Stimulated activated CD4-positive, alpha-beta T cell treated with anti-CD3 and anti-CD28 coated beads, Interleukin-1b, Interleukin-23, amount 100 ng/mL, for 24 hours (primary cell): ENCODE measurements at places on chromosomes 6 and 20.
A peak's percentile ranks its signal among the peaks of the same experiment; 100 is the strongest.

DNA sequence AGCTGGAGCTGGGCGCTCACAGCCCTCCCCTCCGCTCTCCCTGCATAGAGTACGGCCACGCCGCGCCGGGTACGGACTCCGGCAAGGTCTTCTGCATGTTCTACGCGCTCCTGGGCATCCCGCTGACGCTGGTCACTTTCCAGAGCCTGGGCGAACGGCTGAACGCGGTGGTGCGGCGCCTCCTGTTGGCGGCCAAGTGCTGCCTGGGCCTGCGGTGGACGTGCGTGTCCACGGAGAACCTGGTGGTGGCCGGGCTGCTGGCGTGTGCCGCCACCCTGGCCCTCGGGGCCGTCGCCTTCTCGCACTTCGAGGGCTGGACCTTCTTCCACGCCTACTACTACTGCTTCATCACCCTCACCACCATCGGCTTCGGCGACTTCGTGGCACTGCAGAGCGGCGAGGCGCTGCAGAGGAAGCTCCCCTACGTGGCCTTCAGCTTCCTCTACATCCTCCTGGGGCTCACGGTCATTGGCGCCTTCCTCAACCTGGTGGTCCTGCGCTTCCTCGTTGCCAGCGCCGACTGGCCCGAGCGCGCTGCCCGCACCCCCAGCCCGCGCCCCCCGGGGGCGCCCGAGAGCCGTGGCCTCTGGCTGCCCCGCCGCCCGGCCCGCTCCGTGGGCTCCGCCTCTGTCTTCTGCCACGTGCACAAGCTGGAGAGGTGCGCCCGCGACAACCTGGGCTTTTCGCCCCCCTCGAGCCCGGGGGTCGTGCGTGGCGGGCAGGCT, 4.6 kb downstream of the KCNK15 start:
- no peak for DNase-seq

DNA sequence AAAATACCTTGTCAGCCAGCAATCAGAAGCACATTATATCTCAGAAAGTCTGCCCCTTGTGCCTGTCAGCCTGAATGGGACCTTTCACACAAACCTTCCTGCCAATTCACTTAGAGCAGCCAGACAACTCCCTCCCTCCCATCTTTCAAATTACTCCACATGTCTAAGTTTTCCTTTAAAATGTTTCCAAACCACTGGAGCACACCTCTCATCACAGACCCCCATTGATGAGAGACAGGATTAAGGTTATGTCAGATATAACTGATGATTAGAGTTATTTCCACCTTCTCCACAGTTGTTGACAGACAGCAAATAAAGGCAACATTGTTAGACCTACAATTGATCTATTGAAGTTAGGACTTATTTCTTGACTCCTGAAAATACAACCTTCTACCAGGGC, 408.4 kb downstream of the PLCB1 start:
- no peak for DNase-seq

- no peak for DNase-seq
Measured at GRCh38 chr6:37182736-37183590, 13.0 kb downstream of the PIM1 start.

DNA sequence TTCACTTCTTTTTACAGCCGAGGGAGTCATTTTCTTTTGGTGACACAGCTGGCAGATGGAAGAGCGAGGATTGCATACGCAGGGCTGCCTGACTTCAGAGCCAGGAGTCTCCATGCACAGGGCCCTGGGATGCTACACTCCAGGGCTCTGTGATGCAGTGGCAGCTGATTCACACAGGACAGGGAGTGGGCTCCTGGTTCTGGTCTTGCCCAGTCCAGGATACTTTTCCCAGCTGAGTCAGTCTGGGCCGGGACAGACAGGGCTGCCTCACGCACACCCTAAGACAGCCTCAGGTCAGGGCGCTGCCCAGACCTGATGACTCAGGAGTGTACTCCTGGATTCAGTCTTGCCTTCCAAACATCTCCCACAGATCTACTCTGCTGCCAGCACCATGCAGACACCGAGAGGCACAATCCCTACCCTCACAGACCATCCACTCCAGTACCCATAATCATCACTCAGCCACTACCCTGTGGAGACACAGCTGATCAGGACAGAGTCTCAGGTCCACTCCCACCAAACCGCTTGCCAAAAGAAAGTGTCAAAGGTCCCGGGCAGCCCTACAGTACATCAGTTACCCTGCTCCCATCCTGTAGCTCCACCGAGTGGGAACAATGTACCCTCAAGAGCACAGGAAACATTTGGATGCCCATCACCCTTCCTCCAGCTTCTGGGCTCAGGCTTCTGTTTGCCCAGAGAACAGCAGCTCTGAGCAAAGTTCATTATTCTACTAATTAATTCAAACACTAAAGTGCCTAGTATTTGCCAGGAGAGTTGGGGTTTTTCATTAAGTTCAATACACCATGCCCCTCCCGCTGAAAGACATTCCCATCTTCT, 11.5 kb downstream of the SDC4 start:
- no peak for DNase-seq

- no peak for DNase-seq
Measured at GRCh38 chr6:64037427-64037826, 401.8 kb downstream of the PHF3 start.

DNA sequence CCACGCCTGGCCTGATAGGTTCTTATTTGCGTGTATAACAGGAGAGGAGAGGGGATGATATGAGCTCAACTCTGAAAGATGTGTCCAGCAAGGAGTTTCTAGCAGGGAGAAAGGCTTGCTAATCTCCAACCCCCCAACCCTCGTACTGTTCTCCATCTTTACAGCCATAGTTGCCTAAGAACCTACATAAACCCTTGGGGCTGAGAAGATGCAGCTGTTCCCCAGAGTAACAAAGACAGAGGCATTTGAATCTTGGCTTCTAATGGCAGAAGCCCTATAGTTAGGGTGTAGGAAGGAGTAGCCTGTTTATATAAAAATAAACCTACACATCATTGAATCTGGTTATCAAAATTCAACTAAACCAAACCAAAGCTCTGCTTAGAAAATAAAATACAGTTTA, 631.4 kb upstream of the SLC35B3 start:
- DNase-seq: no peak

DNA sequence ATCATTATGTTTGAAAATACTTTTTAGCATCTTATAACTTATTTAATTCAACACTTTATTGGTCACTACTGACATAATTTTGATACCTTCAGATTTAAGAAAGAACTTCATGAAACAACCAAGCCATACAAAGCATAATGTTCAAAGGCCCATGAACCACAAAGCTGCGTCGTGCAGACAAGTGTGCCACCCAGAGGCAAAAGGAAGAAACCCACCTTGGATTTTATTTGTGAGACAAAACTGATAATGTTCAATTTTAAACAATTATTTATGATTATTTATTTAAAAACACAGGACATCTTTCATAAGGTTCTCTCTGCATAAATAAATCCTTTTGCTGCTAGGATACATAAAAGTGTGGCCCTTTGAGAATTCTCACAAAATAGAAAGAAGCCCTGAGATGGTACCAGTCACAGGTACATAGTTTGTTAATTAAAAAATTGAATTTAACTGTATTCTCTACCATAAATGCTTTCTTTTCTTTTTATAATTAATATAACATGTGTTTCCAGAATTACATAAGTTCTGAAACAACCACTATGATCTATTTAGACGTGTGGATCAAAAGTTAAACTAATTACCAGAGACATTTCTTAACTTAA, 143.7 kb downstream of the RALGAPA2 start:
- DNase-seq: peak; percentile 8

- DNase-seq: no peak
Measured at GRCh38 chr6:467671-468082, 76.1 kb downstream of the IRF4 start.

DNA sequence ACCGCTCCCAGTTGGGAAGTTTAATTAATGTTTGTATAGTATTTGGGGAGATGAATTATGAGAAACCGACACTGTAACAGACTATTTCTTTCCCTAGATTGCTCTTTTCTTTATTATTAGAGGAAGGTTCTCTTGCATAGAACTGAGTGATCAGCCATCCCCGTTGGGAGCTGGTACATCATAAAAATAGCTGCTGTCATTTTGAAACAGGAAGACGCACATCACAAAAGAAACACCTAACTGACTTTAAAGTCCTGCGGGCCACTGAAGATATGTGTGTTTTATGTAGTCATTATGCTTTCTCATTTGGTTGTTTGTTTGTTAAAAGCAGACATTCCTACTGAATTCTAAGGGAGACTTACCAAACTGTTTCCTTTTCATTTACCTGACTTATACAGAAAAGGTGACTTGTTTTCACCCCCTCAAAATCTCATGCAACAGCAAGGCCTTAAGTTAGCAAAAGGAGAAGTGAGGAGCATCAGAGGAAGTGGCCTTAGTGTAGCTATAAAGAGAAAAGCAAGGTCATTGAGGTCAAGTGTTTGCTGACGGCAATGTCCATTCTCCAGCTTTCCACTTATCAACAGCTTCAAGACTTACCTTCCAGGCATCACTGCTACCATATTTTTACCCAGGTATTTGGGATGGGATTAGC, 91.0 kb downstream of the PKHD1 start:
- no peak for DNase-seq

DNA sequence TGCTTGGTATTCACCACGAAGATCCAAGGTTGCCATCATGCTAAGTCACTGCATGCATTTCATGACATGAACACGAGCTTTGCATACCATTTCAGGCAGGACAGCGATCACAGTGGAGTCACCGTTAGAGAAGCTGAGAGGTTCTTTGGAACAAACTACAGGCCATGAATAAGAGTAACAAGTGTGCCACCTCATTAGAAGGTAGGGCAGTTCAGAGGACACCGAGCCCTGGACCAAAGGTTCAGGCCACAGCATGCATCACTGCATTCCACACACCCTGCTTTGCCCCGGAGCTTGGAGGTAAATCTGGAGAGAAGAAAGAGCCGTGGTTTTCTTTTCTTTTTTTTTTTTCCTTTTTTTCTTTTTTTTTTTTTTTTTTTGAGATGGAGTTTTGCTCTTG, 66.9 kb upstream of the CDH4 start:
- no peak for DNase-seq

DNA sequence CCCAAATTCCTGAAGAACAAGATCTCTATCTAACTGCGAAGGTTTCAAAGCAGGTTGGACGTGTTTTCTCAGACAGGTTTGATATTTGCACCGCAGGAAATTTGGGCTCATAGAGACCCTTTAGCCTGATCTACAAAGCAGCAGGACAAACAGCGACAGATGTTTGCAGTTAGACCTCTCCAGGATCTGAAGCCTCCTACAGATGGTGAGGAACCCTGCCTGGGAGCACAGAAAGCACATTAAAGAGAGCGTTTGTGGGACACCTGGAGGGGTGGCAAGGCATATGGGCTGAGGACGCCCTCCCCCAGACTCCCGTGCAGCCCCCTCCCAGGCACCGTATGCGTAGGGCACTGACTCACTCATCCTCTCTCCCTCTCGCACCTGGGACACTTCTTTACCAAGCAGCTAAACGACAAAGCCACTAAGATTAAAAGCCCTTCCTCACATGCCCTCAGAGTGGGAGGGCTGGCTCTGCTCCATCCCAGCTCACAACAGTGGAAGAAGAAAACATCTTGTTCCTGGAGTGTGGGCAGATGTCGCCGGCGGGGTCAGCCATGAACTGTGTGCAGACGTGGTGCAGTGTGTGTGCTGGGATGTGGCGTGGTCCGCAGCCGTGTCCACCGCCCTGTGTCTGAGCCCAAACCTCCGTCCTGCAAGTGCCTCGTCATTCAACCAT, 249.7 kb upstream of the AFDN start:
- DNase-seq: no peak
